Islet precursor cell (in vitro differentiated cells): ENCODE measurements at places on chromosomes 2 and 18.

DNA sequence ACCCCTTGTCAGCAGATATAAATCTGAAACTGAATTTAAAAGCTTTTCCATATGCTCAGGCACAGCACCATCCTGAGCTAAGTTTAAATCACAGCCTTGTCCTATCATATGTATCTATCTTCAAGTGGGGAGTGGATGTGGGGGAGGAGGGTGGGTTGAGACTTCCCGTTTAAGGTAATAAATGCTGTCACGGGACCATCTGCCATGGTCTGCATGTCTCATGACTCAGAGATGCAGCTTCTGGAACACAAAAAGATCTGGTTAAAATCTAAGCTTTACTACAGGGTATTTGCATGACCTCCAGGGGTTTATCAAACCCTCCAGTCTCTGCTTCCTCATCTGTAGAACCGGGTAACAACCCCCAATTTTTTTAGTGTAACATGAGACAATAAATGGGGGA is 377.7 kb upstream of the ST6GAL2 start:
- no peak for DNase-seq

GRCh38 chr2:100822587-100823248 is 2.8 kb downstream of the NPAS2 start:
- no peak for DNase-seq

GRCh38 chr18:55647331-55647730 is 59.3 kb upstream of the TCF4 start:
- no peak for DNase-seq

- DNase-seq, result peak; percentile 43
Measured at GRCh38 chr2:216235462-216235861, 126.3 kb downstream of the XRCC5 start.

DNA sequence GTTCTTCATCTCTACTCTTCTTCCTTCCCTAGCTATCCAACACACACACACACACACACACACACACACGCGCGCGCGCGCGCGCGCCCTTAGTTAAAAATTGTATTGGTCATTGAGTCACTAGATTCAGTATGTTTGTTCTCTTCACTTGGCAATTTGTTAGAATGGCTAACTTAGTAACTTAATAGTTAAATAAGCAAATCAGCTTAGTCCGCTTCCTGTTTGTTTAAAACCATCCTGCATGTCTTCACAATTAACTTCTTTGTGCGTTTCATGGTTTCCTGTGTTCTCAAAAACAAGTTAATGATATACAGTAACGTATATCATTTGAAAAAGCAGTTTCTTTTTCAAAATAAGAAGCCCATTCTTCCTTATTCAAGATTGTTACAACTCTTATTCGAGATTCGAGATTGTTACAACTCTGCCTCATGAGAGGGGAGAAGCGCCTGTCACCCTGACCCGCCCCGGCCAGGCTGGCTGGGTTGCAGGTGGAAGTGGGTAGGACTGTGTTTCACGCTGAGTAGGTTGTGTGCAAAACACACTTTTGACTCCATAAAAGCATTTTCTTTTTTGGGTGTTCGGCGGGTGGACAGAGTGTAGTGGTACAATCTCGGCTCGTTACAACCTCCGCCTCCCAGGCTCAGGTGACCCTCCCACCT is 9.5 kb upstream of the CNNM3 start:
- no peak for DNase-seq

DNA sequence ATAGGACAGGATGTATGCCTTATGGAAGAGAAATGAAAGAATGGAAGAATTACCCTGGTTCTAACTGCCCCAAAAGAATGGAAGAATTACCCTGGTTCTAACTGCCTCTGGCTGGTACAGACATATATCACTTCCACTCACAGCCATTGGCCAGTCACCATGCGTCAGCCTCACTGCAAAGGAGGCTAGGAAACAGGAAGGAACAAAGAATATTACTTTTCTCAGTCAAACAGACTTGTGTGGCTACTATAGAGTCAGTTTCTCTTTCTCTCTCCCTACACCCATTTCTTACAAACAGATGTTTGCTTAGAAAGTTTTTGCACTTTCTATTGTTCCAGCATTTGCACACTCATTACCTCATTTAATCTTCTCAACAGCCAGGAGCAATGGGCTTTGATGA is 1111.1 kb upstream of the KLHL29 start:
- DNase-seq, result no peak

DNA sequence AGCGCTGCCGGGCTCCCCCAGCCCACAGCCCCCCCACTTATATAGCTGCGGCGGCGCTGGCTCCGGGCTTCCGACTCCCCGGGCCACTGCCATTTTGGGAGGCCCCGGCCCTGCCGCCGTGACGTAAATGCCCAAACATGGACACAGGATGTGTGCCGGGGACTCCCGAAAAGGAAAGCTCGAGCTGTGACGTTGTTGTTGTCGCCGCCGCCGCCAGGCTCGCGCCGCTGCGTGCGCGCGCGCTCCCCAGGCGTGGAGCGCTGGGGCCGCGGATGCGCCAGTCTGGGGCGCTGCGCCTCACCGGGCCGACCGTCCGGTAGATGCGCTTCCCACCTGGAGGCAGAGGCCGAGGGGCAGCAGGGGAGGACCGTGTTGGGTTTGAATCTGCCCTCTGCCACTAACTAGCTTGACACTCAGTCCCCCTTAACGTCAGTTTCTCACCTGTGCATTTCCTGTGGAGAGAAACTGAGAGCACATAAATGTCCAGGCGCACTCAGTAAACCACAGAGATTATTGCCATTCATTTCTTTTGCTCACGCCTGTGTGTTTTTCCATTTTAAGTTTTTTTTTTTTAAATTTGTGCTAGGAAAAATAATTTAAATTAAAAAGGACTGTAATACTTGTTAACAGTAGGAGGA is at the start of gene EGR4:
Gene EGR4 (minus strand): TSS at position 15 of the 638 bp plus-strand sequence. CDS start 231 bp downstream, outside the sequence.
- peak; percentile 88 for DNase-seq

- DNase-seq, result no peak
Measured at GRCh38 chr2:100853909-100854810, 34.2 kb downstream of the NPAS2 start.

GRCh38 chr2:82055846-82056245 is 1751.3 kb upstream of the LRRTM1 start:
- DNase-seq, result no peak

DNA sequence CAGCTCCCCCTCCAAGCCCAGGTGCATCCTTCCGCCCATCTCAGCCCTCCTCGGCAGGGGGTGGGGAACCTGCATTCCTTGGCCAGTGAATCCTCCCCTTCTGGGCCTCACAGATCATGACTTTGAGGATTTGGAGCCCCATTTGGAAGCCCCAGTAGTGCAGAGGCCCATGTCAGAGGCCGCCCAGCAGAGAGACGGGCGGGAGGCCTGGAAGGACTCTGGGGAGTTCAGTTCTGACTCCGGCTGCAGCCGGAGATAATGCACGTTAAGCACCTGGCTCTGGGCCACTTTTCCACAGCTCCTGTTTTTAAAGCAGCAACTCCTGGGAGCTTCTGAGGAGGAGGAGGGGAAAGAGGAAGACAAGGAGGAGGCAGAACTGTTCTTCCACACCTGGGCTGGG is 14.9 kb downstream of the ATOH8 start:
- no peak for DNase-seq

GRCh38 chr18:44290366-44290977 is 390.2 kb upstream of the SETBP1 start:
- DNase-seq, result no peak

DNA sequence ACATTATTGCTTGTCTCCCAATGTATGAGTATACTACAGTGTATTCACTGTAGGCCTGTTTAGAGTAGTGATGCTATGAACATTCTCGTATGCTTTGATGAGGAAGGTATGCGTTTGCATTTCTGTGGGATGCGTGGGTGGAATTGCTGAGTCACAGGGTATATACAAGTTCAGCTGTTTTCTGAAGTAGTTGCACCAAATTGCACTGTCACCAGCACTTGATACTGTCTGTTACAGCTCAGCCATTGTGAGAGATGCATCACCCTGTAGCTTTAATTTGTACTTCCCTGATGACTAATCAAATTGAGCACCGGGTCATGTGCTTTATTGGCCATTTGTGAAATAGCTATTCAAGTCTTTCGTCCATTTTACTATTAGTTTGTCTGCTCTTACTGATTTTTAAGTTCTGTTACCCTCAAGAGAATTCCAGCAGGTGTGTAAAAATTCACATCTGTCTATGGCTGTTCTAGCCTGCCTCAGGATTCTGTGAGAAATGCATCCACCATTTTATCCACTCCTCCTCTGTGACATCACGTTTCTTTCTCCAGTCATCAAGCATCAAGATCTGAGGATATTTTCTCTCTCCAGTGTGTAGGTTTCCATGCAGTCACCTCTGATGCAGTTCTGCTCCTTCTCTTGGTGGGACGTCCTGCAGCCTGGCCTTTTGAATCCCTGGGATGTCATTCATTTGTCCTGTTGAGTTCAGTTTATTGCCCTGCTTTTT is 72.5 kb downstream of the DGKD start:
- DNase-seq, result peak; percentile 75

DNA sequence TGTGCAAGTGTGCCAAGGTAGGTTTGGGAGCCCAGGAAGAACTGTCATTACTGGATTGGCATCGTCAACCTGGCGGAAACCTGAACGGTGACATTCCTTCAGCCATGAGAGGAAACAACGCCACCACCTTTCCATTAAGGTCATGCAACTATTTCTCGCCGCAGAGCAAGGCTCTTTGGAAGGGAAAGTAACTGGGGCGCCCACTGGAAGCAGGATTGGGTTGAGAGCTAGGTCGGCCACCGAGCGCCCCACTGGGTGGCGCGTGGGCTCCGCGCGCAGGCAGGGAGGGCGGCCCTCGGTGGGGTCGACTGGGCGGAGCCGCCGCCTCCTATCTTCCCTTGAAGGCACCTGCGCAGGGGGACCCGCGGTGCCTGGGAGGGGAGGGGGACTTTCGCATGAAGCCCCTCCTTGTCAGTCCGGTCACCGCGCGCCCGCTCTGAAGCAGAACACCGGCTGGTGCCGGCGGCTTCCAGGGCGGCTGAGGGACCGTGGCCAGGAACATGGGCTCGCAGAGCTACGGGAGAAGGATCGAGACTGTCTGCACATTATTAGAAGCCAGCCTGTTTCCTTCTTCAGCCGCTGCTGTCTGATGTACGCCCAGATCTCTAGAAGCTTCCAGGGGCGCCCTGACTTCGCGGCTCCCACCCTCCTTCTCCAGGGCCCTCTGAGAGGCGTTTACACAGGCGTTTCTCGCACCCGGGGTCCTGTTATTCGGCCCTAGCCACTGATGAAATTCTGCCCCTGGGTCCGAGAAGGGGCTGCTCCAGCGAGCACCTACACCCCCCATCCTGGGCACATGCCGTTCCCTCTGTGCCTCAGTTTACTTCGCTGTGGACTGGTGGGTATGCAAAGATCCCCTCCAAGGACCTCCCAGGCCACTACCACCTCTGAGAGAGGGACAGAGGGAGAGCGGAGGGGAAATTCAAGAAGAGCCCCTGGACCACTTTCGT is 27.3 kb upstream of the MAL start:
- DNase-seq, result peak; percentile 52

DNA sequence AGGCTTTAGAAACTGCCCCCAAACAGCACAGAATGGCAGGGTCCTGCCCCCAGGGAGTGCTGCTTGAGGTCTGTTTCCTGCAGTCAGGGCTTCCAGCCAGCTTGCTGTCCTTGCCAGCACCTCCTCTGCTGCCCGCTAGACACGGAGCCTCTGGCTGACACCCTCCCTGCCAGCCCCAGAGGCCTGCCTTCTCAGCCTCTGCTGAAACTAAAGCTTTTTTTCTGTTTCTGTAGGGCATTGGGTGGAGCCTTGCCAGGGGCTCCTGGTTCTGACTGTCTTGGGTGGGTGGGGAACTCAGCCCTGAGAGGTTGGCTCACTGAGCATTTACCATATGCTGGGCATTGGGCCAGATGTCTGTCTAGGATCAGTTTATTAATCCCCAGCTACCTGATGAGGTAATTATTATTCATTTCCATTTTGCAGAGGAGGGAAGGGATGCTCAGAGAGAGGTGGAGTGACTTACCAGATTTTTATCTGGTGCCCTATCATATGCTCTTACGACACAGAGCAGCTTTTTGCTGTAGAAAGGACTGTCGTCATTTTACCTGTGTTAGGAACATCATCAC is 35.4 kb downstream of the INPP4A start:
- peak; percentile 70 for DNase-seq

DNA sequence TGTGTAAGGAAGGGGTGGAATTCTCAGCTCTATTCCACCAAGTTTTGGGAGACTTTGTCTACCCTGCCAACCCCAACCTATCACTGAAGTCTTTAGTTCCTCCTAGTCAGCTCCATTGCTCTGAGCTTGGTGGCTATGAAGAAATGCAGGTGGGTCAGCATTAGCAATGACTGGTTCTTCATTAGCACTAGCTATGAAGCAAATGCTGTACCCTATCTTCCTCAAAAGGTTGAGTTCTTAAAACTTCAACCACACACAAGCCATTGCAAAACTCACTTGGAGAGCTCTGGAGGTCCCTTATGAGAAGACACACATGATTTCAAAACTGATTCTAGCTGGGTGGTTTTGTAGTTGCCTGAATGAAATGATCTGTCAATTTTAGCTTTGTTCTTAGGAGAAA is 193.8 kb downstream of the IKZF2 start:
- DNase-seq, result no peak

DNA sequence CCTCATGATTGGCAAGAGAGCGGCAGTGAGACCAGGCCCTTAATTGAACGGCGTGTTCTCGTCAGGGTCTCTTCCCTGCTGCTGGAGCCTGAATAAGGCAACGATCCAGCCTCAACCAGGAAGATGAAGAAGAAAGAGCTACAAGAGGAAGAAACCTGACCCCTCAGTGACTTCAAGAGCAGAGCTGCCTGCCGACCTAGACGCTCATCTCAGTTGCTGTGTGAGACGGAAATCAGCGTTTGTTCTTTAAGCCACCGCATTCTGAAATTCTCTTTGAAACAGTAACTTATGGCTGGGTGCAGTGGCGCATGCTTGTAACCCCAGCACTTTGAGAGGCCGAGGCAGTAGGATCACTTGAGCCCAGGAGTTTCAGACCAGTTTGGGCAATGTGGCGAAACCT is 29.6 kb upstream of the KCNG3 start:
- no peak for DNase-seq

DNA sequence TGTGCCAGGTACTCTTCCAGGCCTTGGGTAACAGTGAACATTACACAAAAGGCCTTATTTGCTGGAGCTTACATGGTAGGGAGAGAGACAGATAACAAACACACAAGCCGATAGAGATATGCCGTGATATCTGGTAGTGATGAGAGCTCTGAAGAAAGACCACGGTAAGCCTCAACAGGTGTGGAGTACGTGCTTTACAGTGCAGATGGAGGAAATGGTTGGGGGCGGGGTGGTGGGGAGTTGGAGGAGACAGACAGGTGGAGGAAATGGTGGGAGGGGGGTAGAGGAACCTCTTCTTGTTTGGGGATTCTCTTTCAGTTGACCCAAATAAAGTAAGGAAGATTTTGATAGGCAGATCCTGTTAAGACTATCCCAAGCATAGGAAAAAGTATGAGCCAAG is 141.1 kb upstream of the ALPP start:
- DNase-seq, result peak; percentile 23

GRCh38 chr2:20604951-20605381 is 45.9 kb downstream of the HS1BP3 start:
- DNase-seq, result no peak

- DNase-seq, result no peak
Measured at GRCh38 chr2:199130501-199130900, 327.2 kb downstream of the SATB2 start.
